ENCODE measurements at places on chromosomes 7 and 10.

GRCh38 chr10:131749767-131750142, 151.1 kb upstream of the PPP2R2D start:
- no peak for DNase-seq

DNA sequence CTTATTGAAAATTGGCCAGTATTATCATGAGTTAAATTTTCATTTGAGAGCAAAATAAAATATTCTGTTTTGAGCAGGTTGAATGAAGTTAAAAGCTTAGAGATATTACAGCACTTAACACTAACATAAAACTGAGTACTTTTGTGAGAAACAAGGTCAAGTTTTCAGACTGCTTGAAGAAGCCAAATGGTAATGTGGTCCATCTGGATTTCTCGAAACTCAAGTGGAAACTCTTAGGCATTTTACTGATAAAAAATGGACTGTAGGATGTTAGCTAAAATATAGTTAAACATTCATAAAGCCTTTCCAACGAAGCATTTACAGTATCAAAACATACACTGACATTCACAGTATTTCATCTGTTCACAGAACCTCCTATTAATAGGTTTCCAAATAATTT, 528.1 kb upstream of the SEMA3D start:
- no peak for DNase-seq

- DNase-seq: no peak
Measured at GRCh38 chr10:1186683-1186990, 130.5 kb downstream of the WDR37 start.

DNA sequence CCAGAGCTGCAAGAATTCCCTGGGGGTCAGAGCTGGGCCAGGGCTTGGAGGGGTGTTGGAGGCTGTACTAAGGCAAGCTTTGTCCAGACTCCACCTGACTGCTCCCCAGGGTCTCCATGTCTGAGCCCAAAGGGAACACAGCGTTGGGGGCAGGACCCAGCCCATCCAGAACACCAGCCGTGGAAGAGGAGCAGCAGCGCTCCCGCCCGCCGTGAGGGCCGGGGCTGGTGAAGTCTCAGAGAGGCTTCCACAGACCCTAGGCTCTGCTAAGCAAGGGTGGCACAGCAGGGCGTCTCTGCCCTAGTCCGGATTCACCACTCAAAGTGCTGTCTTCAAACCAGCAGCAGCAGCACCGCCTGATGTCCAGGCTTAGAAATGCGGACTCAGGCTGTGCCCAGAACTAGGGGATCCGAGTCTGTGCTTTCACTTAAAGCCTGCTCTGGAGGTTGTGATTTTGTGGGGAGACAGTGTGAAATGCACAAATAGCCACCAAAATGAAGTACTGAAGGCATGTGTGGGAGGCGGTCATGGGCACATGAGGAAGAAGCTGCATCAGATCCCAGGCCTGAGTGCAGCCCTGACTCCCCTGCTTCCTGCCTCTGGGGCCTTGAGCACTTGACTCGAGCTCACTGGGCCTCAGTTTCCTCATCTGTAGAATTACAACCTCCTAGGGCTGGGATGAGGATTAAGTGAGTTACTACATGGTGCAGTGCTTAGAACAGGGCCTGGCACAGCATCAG, 16.6 kb upstream of the AQP1 start:
- no peak for DNase-seq

GRCh38 chr7:19106241-19107080, 11.0 kb downstream of the TWIST1 start:
- no peak for DNase-seq

GRCh38 chr7:82972135-82972534, 190.5 kb downstream of the PCLO start:
- no peak for DNase-seq

DNA sequence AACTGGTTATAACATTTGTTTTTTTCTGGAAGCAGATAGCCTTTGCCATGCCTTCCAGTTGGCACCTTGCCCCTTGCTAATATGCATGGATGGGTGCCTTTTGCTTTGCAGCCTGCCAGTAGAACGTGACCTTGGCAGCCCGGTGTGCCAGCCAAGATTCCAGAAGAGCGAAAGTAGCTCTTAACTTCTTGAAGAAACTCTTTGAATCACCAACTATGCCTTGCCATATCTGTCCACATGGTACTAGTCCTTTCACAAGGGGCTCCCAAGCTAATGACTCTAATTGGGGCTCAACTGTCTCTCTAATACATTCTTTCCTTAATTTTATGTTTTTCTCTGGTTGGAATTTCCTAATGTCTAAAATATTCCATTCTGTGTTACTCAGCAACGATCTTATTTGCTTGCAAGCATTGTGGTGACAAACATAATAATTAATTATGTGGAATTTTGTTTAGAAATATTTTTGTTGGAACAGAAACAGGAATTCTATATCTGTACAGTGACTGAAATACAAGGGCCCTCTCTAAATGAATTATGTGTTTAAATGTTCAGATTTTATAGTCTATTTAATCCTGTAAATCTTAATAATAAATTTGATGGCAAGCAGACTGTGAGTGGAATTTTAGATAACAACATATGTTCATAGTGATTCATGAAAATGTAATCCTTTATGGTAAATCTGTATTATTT, 45.8 kb downstream of the HDAC9 start:
- peak; percentile 32 for DNase-seq

DNA sequence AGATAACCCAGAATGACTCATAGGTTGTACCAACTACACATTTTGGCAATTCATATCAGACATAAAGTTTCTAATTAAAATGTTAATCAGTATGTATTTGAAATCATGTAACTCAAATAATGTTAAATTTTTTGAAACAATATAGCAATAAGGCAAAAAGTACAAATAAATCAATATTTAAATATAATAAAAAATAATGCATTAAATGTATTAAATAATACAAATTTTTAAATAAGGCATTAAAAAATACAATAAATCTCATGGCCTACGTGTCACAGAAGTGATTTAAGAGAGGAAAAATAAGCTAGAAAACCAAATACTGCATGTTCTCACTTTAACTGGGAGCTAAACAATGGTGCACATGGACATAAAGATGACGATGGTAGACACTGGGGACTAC, 9.1 kb downstream of the PON2 start:
- no peak for DNase-seq

DNA sequence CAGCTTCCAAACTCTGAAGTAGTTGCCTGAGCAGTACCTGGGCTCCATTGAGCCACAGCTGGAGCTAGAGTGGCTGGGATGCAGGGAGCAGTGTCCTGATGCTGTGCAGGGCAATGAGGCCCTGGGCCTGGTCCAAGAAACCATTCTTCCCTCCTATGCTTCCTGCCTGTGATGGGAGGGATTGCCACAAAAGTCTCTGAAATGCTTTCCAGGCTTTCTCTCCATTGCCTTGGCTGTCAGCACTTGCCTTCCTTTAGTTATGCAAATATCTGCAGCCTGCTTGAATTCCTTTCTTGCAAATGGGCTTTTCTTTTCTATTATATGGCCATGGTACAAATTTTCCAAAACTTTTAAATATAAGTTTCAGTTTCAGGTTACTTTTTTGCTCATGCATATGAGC, 972.2 kb upstream of the MBL2 start:
- no peak for DNase-seq

DNA sequence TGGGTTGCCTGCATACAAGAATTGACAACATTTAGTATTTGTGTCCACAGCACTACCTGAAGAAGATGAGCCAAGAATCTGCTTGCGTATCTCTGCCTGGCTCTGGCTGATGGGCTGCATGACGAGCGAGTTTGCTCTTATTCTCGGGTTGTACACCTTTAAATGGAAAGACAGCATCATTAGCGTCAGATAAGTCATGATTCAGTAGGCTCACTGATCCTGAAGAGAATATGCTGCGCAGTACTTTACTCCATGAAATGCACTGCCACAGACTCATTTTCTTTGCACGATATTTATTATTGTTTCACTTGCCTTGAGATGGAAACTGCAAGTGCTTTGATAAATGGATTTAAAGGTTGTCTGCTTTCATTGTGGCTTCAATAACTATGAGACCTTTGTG, 28.6 kb downstream of the DHX32 start:
- DNase-seq: no peak

- no peak for DNase-seq
Measured at GRCh38 chr7:54831644-54832095, 72.7 kb upstream of the SEC61G start.

DNA sequence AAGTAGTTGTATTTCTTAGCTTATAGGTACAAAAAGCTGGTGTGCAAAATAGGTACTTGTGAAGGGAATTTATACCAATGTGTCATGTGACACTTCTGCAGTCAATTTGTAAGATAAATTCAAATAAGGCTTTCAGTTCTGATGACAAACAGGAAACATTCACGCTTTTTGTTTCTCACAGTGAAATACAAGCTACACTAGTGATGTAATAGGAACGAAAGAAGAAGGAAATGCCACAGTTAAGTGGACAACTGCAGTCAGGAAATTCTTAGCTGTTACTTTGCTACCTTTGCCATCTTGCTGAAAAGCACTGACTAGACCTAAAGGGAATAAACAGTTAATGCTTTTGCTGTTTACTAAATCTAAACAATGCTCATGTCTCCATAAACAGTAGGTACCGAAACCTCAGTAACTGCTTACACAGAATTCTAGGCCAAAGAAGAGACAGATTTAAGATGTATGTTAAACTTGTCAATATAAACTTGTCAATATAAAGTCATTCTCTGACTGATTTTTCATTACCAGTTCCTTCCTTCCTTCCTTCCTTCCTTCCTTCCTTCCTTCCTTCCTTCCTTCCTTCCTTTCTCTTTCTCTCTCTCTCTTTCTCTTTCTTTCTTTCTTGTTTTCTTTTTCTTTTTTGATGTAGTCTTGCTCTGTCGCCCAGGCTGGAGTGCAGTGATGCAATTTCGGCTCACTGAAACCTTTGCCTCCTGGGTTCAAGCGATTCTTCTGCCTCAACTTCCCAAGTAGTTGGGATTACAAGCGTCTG, 10.1 kb downstream of the OTUD1 start:
- DNase-seq: no peak

- DNase-seq: no peak
Measured at GRCh38 chr7:41274179-41274578, 428.7 kb downstream of the INHBA start.

DNA sequence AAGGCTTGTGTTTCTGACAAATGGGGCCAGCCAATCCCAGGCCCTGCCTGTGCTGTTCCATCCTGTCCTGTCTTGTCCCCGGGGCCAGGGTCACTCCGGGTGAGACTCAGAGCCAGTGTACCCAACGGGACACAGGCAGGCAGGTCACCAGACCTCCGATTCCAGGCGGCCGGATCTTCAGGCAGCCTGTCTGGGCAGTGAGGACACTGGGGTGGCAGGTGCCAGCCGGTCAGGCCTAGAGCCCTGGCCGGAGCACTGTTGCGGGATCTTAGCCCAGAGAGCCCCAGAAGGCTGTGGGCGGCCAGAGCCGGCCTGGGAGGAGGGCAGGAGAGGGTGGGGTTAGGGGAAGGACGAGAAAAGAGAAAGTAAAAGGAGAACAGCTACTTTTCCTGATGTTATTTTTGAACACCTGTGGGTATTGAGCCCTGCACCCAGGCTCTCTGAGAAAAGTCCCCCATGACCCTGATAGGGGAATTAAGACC, 134.3 kb upstream of the TNRC18 start:
- no peak for DNase-seq

DNA sequence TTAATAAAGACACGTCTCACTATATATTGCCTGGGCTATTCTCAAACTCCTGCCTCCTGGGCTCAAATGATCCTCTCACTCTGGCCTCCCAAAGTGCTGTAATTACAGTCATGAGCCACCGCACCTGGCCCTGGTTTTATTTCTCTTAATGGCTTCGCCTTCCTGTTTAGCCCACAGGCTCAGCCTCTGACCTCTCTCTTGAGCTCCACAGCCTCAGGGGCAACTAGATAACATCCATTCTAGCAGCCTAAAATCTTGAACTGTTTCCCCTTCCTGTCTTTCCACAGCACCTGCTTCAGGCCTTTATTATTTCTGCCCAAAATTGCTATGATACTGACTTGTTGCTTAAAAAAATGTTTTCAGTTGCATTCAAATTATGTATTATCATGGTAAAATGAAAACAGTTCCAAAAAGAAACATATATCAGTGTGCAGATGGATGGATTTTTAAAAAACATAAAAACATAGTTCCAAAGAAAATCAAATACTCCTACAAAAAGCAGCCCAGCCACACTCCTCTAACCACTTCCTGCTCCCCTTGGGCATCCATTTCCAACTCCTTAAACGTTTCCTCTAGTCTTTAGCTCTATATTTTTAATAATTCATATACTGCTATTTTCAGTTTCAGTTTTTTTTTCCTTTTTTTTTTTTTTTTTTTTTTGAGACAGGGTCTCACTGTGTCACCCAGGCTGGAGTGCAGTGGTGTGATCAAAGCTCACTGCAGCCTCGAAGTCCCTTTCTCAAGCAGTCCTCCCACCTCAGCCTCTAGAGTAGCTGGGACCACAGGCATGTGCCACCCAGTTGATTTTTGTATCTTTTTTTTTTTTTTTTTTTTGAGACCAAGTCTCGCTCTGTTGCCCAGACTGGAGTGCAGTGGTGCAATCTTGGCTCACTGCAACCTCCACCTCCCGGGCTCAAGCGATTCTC, 5.1 kb upstream of the BAZ1B start:
- peak; percentile 46 for DNase-seq

DNA sequence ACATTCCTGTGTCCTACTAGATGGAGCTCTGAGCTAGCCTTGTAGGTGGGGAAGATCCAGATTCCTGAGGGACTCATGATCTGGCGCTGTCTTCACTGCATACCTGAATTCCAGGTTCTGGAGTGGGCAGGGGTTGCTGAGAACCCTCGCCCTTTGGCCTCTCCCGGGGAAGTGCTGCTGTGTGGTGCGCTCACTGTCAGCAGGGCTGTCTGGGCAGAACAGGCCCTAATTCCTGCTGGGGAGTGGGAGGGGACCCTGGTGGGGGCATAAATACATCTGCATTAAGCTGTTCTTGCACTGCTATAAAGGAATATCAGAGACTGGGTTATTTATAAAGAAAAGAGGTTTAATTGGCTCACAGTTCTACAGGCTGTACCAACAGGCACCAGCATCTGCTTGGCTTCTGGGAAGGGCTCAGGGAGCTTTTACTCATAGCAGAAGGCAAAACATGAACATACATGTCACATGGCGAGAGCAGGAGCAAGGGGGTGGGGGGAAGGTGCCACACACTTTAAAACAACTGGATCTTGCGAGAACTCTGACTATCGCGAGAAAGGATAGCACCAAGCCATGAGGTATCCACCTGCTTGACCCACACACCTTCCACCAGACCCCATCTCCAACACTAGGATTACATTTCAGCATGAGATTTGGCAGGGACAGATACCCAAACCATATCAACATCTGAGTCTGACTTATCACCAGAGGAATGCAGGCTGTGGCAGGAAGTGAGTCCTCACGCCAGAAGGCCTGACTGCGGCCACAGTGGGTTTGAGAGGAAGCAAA, 115.0 kb downstream of the ADCY1 start:
- DNase-seq: no peak

DNA sequence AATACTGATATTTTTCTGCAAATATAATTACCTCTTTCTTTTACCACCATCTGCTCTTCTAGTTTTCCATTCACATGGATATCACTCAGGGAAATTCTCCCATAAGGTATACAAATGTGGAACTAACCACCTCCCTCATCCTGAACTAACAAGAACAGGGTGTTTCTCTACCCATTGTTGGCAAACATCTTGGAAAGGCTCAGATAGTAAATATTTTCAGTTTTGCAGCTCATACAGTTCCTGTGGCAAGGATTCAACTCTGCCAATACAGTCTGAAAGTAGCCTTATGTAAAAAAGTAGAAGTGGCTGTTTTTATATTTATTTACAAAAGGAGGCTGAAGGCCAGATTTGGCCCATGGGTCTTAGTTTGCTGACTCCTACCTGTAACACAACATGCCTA, 513.0 kb upstream of the TEX47 start:
- no peak for DNase-seq

All from NCI-H2081 (cell line).